Urinary bladder (tissue), 4 donors: ENCODE measurements at places on chromosomes 7 and 10. TPM values are rescaled to one million over a fixed set of nuclear protein-coding genes. Genes with fewer than 3 reads are reported as not detected.

HMX3 gene
- total RNA-seq = not detected

CALCR gene
- 0.26 TPM for total RNA-seq

CYCS gene
- total RNA-seq = 57.1 TPM

AS3MT gene
- total RNA-seq = 4.1 TPM

OR2A12 gene
- not detected for total RNA-seq

TAS2R4 gene
- total RNA-seq = 8.1 TPM

AKR1C2 gene
- 19.7 TPM for total RNA-seq

KIN gene
- 15.9 TPM for total RNA-seq

COL13A1 gene
- 9.2 TPM for total RNA-seq

WNT2 gene
- total RNA-seq = 8.9 TPM

SKIDA1 gene
- total RNA-seq = 5.0 TPM

TSPAN33 gene
- 9.5 TPM for total RNA-seq

UCN3 gene
- not detected for total RNA-seq

FXYD4 gene
- 0.95 TPM for total RNA-seq

NCF1 gene
- total RNA-seq = 0.37 TPM

CHRM2 gene
- total RNA-seq = 19.8 TPM

INTS15 gene
- total RNA-seq = 11.6 TPM

APBB1IP gene
- total RNA-seq = 4.1 TPM

THNSL1 gene
- 10.9 TPM for total RNA-seq

CLDN12 gene
- total RNA-seq = 39.8 TPM

GLRX3 gene
- 64.1 TPM for total RNA-seq

MEPCE gene
- 22.6 TPM for total RNA-seq

STEAP1B gene
- 3.2 TPM for total RNA-seq

ITGB8 gene
- total RNA-seq = 106 TPM

GPR26 gene
- total RNA-seq = not detected

TAS2R3 gene
- total RNA-seq = 7.5 TPM

IFIT3 gene
- 23.4 TPM for total RNA-seq

MYO3A gene
- 7.0 TPM for total RNA-seq

GNAI1 gene
- 81.2 TPM for total RNA-seq

LHFPL3 gene
- 0.26 TPM for total RNA-seq

CNTNAP2 gene
- total RNA-seq = 23.3 TPM

HTR5A gene
- not detected for total RNA-seq

RBM28 gene
- 21.3 TPM for total RNA-seq

NAPEPLD gene
- total RNA-seq = 33.2 TPM

CPN1 gene
- total RNA-seq = 0.16 TPM

HHEX gene
- 6.7 TPM for total RNA-seq

ASZ1 gene
- total RNA-seq = not detected

RAMP3 gene
- 5.7 TPM for total RNA-seq

NUDT1 gene
- 11.4 TPM for total RNA-seq

TRIL gene
- total RNA-seq = 20.4 TPM

NRCAM gene
- total RNA-seq = 9.7 TPM

TMEM270 gene
- not detected for total RNA-seq

GRB10 gene
- total RNA-seq = 42.3 TPM

ZNF736 gene
- 42.7 TPM for total RNA-seq

SEMA3A gene
- total RNA-seq = 24.3 TPM

CYP3A4 gene
- not detected for total RNA-seq

DYNC1I1 gene
- total RNA-seq = 2.2 TPM

SKAP2 gene
- 22.0 TPM for total RNA-seq

AKR1C1 gene
- 27.8 TPM for total RNA-seq

ABCC2 gene
- 2.3 TPM for total RNA-seq

ICA1 gene
- total RNA-seq = 32.8 TPM

ELFN1 gene
- 2.5 TPM for total RNA-seq

SPDYE5 gene
- not detected for total RNA-seq

NXPH1 gene
- total RNA-seq = 2.0 TPM

LIPJ gene
- 0.26 TPM for total RNA-seq

SEPTIN7 gene
- total RNA-seq = 627 TPM

POLR2J2 gene
- 7.8 TPM for total RNA-seq

TNRC18 gene
- 63.0 TPM for total RNA-seq

ADAM8 gene
- 3.0 TPM for total RNA-seq

HYAL4 gene
- not detected for total RNA-seq
